ELF-1 (cell line): ENCODE measurements at places on chromosomes 12 and 14.

DNA sequence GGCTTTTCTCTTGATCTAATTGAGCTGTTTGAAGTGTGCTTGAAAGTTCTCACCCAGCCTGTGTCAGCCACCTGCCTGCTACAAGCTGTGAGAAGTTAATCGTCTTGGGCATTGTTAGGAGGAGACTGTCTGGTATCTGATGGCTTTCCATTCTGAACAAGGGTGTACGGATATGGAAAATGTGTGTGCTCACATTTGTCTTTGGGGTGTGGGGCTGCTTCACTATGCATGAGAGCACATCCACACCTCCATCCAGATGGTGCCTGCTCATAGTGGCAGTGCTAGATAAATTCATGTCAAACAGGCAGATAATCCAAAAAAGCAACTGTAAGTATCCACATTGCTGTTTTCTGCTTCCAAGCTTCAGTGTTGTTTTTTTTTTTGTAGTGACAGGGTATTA is 462.2 kb downstream of the DIO2 start:
- DNase-seq: no peak

- DNase-seq: no peak
Measured at GRCh38 chr12:120376009-120376408, 7.0 kb upstream of the MSI1 start.

GRCh38 chr12:73815072-73815645 is 722.5 kb upstream of the ATXN7L3B start:
- peak; percentile 71 for DNase-seq

- DNase-seq: no peak
Measured at GRCh38 chr12:9707356-9707755, 25.5 kb downstream of the CLECL1 start.

GRCh38 chr12:129871991-129872972 is 31.5 kb downstream of the TMEM132D start:
- DNase-seq: peak; percentile 70
